ENCODE measurements at places on chromosomes 5 and 9. TPM values are rescaled to one million over a fixed set of nuclear protein-coding genes. Genes with fewer than 3 reads are reported as not detected.

DNA sequence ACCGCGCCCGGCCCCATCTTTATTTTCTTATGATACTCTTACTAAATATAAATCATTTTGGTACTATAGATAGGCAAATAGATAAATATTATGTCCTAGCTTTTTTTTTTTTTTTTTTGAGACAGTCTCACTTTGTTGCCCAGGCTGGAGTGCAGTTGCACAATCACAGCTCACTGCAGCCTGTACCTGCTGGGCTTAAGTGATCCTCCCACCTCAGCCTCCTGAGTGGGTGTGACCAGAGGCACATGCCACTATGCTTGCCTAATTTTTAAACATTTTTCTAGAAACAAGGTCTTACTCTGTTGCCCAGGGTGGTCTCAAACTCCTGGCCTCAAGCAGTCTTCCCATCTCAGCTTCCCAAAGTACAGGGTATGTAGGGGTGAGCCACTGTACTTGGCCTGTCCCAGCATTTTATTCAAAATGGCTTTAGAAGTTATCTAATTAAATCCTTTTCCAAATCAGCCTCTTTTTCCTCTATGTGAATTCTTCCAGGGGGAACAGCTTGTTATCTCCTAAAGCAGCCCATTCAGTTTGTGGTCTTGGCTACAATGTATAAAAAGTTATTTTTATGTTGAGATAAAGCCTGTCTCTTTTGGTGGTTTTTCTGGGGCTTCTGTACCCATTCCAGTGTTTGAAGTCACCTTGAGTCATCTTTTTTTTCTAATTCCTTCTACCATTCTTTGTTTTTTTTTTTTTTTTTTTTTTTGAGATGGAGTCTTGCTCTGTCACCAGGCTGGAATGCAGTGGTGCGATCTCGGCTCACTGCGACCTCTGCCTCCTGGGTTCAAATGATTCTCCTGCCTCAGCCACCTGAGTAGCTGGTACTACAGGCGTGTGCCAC, 12.1 kb downstream of the MELK start:
- H3K36me3 ChIP-seq: no peaks in the 10 kb centered on the region
- no peak overlapping the region for H3K27ac ChIP-seq
- no peak overlapping the region for H3K4me3 ChIP-seq
- DNase-seq: no peak

Gene OGN
- total RNA-seq: 11.8 TPM

GRCh38 chr9:126676102-126676684, 62.5 kb downstream of the LMX1B start:
- no peaks in the 10 kb centered on the region for H3K36me3 ChIP-seq
- no peaks in the 10 kb centered on the region for H3K4me1 ChIP-seq
- peaks cover 52% of the 10 kb centered on the region for H3K27me3 ChIP-seq
- DNase-seq: no peak
- H3K27ac ChIP-seq: no peak overlapping the region

DNA sequence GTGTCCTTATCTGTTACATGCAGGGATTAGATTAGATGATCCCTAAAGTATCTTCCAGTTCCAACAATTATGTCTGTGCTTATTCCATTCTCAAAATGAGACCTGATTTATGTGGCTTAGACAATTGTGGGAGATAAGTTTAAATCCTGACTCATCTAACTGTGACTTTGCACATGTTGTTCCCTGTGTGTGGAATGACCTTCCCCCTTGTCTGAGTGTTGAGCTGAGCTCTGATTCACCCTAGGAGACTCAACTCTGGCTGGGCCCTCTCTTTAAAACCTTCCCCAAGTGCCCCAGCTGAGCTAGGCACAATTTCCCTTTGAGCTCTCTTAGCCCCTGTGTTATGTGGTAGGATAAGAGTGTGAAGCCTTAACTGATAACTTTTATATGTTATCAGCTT, 118.9 kb upstream of the ELL2 start:
- no peaks in the 10 kb centered on the region for H3K36me3 ChIP-seq
- H3K4me1 ChIP-seq: no peaks in the 10 kb centered on the region
- no peak for DNase-seq
- H3K27me3 ChIP-seq: no peaks in the 10 kb centered on the region

DNA sequence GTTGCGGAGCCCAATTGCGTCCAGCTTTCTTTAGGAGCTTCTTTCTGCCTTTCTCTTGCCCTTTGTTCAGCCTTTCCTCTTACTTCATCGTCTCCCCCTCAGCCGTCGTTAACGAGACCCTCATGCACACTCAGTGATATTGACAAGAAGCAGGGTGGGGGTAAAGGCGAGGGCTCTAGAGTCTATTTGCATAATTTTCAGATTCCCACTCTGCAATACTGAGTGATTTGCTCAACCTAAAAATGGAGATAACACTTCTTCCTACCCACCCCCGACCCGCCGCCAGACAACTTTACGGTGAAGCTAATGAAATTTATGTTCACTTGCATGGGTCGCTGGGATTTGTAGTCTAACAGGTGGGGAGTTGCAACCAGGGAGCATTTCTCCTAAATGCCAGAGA, 1.3 kb upstream of the TBC1D2 start:
- H3K4me1 ChIP-seq: peaks cover 10% of the 10 kb centered on the region
- H3K27ac ChIP-seq: peak overlapping the region; percentile 99
- no peak for DNase-seq
- no peaks in the 10 kb centered on the region for H3K27me3 ChIP-seq
- peak overlapping the region; percentile 62 for H3K4me3 ChIP-seq

DNA sequence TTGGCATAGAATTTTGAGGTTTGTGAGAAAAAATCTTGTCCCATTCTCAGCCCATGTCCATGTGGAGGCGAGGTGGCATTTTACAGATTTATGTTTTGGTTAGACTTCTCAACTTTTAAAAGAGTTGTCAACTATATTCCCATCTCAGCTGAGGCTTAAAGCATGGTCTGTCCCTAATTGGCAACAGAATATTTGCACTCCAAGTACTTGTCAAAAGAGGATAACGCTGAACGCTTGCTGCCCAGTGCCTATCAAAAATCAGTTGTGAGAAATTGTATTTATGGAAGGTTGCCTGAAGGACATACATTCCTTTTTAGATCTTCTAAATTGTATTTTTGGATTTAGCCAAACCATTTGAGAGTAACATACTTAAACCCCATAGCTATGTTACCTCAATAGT, 202.0 kb downstream of the SLF1 start:
- H3K36me3 ChIP-seq: no peaks in the 10 kb centered on the region
- no peak overlapping the region for H3K4me3 ChIP-seq
- H3K27me3 ChIP-seq: no peaks in the 10 kb centered on the region
- DNase-seq: no peak

DNA sequence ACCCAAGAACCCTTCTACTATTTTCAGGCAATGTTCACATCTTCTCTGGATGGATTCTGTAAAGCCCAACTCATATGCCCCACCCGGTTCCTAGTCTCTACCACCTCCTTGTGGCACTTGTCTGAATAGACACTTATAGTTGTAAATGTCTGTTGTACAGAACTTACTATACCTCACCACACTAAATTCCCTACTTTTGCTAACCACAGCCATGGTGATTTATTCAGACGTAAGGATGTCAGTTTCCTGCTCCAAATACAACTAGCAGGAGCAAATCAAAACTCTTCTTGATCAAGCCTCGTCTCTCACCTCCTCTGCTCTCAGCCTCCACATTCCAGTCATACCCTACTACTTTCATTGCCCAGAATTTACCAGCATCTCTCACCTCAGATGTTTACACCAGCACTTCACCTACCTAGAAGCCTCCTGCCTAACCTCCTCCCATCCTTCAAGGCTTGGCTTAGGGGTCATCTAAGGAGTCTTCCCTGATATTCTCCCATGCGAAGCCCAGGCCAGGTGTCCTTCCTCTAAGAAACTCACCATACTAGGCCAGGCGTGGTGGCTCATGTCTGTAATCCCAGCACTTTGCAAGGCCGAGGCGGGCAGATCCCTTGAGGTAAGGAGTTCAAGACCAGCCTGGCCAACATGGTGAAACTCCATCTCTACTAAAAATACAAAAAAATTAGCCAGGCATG, 75.5 kb downstream of the MAPKAP1 start:
- DNase-seq: peak; percentile 40
- no peak overlapping the region for H3K4me3 ChIP-seq
- no peaks in the 10 kb centered on the region for H3K27me3 ChIP-seq
- no peaks in the 10 kb centered on the region for H3K36me3 ChIP-seq
- peaks cover 63% of the 10 kb centered on the region for H3K4me1 ChIP-seq

- H3K27me3 ChIP-seq: no peaks in the 10 kb centered on the region
- no peak overlapping the region for H3K4me3 ChIP-seq
- no peaks in the 10 kb centered on the region for H3K4me1 ChIP-seq
- no peaks in the 10 kb centered on the region for H3K36me3 ChIP-seq
These were observed 275.4 kb downstream of the SLIT3 start for GRCh38 chr5:169025491-169025890.

Gene GPRIN1
- total RNA-seq: 2.6 TPM

- H3K27ac ChIP-seq: no peak overlapping the region
- DNase-seq: no peak
- no peaks in the 10 kb centered on the region for H3K36me3 ChIP-seq
- H3K27me3 ChIP-seq: no peaks in the 10 kb centered on the region
- H3K4me1 ChIP-seq: no peaks in the 10 kb centered on the region
- no peak overlapping the region for H3K4me3 ChIP-seq
These were observed 15.9 kb downstream of the ADAMTSL1 start for GRCh38 chr9:18489861-18490260.

- peaks cover 88% of the 10 kb centered on the region for H3K4me1 ChIP-seq
- H3K27ac ChIP-seq: peak overlapping the region; percentile 92
- no peaks in the 10 kb centered on the region for H3K36me3 ChIP-seq
These were observed 270.1 kb upstream of the PTGER4 start for GRCh38 chr5:40409601-40410000.
